CD4-positive, alpha-beta T cell treated with Interleukin-15 for 4 hours (primary cell): ENCODE measurements at places on chromosomes 3 and 15.

DNA sequence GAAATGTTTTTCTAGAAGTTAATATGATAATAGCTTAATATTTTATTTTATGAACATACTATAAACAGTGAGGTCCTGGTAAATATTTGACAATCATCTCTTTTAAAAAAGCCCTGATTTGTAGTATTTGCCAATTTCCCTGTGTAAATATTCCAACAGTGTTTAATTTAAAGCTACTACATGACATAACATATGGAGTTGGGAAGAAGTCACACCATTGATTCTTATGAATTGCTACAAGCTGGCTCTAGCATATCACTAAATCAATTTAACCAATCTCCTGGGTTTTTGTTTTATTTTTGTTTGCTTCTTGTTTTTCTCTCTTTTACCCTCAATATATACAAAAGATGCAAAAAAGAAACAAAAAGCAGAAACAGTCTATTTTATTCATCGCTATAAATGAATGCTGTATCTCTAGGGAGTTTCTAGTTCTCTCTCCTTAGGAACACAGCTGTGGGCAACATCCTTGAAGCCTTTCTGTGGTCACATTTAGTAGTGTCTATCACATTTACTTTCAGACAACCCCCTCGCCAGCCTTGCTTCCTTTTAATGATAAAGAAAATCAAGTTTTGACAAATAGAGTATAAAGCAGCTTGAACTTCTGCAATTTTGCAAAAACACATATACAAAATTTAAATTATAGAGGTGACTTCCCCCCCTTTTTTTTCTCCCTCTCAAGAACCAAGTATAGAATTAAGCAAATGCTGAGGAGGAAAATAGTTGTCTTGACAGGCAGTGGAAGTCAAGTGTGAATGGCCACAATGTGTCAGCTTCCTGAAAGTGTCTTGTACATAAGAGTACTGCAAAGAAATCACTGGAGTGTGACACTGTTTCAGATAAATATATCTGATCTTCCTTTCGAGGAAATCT is 21.4 kb downstream of the CCR1 start:
- peak; percentile 42 for DNase-seq

DNA sequence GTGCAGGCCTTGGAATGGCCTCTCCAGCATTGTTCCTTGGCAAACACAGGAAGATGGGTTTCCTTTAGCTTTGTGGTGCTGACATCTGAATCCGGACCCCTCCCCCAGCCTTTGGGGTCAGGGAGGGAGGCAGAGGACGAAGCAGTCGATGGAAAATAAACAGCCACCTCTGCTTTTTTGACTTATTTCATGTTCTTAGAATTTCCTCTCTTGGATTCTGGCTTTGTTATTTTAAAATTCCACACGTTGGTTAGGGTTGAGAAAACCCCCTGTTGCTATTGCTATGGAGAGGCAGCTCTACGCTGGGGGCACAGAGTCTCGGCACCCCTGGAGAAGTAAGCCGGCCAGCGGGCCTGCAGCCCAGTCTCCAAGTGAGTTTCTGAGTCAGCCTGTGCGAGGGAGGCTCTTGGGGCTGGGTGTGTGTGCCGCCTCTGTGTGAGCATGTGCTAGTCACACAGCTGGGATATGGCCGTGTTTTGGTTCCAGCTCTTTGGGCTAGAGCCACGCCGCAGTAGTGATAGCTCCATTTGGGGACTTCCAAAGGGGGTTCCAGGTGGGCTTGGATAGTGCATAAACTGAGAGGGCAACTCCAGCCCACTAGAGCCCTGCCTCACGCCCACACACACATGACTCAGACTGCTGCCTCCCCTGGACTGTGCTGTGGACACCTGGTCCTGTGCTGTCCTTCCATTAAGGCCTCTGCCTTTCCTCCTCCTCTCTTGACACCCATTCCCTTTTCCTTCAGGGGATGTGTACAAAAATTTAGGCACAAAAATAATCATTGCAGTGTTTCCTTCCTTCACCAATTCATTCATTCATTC is 58.8 kb downstream of the AMOTL2 start:
- DNase-seq: no peak

- DNase-seq: no peak
Measured at GRCh38 chr3:55292360-55292759, 194.7 kb downstream of the WNT5A start.

DNA sequence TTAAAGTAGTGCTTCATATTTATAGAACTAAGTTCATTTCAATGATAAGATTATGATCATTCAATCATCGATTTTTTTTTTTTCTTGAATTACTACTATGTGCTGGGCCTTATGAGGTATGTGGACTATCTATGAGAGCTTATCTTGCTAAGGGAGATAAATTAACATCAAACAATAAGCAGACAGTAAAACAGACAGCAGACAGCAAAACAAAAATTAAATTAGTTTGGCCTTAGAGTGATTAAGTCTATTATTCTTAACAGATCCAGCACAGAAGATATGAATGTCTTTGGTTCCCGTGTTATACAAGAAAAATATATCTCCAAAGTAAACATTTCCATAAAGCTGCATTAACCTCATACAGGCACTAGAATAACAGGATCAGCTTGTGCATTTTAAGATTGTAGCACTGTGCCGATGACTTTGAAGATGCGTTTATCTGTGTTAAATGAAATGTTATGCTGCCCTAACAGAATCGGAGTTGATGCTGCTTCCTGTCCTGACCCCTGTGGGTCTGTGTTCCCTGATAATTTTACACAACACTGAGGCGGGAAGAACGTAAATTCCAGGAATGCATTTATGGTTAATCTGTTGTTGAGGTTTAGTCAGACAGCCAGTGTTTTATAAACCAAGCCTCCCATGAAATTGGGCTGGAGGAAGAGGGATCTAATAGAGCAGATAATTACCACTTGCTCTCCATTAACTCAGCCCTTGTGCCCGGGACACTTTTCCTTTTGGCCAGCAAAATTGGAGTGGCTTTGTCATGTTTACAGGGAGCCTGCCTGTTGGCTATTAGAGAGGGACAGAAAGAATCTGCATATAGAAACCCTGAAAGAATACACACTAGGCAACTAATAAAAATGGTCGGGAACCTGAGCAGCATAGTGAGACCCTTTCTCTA is 80.8 kb downstream of the GHSR start:
- DNase-seq: no peak

- DNase-seq: no peak
Measured at GRCh38 chr15:43941555-43941954, 114.8 kb downstream of the WDR76 start.
